Type B pancreatic cell (in vitro differentiated cells): ENCODE measurements at places on chromosomes 2 and 18. TPM values are rescaled to one million over a fixed set of nuclear protein-coding genes. Genes with fewer than 3 reads are reported as not detected.

Gene SCRN3
- 23.2 and 25.9 TPM in 2 replicates for total RNA-seq

- DNase-seq, result no peak
Measured at GRCh38 chr2:224217233-224217961, 178.3 kb upstream of the SERPINE2 start.

Gene KIF3C
- 15.4 and 25.5 TPM in 2 replicates for total RNA-seq

DNA sequence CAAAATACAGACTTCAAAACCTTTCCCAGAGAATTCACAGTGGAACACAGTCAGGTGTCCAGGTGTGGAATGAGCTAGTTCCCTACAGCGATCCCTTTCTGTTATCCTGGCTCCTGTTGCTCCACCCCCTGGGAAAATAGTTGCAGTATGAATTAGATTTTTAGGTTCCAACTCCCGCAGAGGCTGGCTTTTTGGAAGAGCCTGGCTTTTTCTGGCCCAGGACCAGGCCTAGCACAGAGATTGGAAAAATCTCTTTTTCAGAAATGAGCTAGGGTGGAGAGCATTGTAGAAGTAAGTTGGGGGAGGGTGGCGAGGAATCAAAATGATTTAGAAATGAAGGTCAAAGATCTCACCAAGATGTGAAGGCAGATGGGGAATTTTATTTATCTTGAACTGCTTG, 27.1 kb downstream of the COL5A2 start:
- no peak for DNase-seq

GRCh38 chr2:126966601-126967000, 67.9 kb downstream of the TEX51 start:
- DNase-seq, result no peak

DNA sequence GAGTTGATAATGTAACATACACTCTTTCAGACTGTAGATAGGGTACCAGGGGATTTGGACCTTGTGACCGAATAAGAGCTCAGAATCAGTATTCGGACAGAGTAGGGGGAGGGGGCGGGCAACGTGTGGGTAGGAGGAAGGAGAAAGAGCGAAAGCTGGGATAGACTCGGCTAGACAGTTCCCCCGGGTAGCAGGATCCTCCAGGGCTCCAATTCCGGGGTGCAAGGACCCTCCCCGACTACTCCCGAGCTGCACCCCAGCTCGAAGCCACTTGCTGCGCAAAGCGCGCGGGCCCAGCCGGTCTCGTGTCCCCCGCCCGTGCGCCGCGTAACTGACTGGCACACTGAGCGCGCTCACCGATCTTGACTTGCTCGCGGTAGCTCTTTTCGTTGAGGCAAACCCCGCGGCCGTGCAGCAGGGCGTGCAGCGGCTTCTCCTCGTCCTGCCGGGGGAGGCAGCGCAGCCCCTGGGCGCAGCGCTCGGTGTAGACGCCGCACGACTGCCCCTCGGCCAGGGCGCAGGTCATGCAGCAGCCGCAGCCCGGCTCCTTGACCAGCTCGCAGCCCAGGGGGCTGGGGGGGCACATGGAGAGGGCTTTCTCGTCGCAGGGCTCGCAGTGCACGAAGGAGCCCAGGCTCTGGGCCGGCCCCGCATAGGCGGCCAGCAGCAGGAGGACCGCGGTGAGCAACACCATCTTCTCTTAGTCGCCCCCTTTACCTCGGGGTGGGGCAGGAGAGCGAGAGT, 1.1 kb downstream of the IGFBP5 start:
- peak; percentile 80 for DNase-seq

DNA sequence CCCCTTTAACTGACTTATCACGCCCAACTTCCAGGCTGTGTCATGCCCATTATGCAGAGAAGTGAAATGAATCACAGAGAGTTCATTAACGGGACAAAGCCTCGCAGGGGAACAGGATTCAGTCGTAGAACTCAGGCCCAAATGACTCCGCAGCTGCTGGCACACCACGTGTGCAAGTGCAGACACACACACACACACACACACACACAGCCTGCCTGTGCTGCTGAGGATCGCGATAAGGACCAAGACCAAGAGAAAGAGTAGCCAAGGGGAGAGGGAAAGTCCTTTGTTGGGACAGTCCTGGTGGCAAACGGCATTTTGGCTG, 90.0 kb upstream of the TAF1B start:
- no peak for DNase-seq

GRCh38 chr2:51693640-51694039, 661.7 kb upstream of the NRXN1 start:
- no peak for DNase-seq

GRCh38 chr2:226020956-226021355, 621.4 kb downstream of the NYAP2 start:
- DNase-seq, result no peak

Gene SLC14A1
- 0.76 and 2.4 TPM in 2 replicates for total RNA-seq

- DNase-seq, result no peak
Measured at GRCh38 chr2:220144411-220144810, 517.0 kb downstream of the SLC4A3 start.

DNA sequence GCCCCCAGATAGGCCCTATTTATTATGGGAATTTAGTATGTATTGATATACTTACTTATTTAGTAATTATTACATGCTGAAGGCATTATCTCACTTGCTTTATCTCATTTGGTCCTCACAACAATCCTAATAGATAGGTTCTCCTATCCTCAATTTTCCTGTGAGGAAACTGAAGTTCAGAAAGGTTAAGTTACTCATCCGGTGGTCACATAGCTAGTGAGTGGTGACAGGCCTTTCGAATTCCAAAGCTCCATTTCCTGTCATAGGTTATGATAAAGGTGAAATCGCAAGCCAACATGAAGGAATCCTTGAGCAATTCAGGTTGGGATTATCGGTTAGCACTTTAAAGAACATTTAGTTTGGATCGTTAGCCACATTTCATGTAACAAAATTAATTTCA, 33.3 kb downstream of the NAB1 start:
- DNase-seq, result no peak
